ENCODE measurements at places on chromosomes 3 and 15.

DNA sequence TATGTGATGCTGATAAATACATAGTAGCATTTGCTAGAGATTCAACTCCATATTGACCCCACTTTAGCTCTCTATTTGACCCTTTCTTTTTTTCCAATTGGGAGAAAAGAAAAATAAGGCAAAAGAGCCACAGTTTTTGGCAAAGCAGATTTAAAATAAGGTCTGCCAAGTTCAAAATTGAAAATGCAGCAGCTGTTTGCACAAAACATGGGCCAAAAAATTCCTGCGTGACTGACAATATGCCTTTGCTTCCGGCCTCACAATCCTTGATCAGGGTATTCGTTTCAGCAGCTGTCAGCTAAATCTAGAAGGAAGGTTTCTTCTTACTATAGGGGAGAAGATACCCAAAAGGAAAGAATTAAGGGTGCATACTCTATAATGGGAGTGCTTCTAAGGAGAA lies 563.5 kb upstream of the CCDC54 start:
- no peak for DNase-seq

DNA sequence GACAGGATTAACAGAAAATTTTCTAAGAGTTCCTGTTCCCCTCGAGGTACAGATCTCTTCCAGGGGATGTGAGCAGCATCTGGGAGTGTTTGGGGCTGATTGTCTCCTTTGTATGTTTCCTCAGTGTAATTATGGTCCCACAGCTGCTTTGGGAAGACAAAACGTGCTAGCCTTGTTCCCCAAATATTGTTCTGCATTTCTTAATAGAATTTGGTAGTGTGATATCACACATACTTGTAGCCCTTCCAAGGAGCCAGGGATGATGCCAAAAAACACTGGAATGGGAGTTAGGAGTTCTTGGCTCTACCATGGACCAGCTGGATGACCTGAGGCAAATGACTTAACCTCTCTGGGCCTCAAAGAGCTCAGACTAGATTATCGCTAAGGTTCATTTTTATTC lies 19.0 kb upstream of the AGBL1 start:
- no peak for DNase-seq

DNA sequence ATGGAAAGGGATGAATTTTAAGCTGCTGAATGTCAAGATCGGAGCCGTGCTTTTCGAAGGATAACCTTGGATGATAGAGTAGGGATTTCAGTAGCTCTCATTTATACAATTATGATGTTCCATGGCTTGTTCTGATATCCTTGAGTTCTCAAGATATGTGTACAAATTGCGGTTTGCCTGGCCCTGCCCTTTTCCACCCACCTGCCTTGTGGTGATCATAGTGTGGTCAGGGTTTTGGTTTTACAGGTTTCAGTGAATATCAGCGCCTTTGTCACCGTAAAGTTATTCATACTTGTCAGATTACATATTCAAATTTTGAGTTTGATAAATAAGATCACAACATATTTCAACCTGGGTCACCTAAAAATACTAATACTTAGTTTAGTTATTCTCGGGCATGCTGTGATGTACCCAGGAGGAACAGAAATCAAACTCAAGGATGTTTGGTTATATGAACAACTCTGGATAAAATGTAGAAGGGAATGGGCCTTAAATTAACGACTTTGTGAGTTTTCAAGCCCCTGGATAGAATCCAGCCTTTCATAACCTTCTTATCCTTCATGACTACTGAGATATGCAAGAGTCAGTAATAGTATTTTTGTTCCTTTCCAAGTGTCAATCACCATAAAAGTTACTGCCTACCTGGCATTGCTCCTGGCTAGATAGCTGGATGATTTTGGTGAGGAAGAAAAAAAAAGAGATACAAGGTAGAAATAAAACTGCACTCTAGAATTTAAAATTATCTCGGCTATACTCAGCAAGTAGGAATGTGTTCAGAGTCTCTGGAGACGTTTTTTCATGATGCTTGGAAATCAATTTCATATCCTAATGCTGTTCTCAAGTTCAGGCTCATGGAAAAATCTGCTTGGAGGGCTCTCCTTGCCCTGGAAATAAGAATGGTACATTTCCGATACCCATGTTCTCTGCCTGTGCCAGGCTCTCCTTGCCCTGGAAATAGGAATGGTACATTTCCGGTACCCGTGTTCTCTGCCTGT lies 209.2 kb upstream of the TPRG1 start:
- no peak for DNase-seq

GRCh38 chr3:56700151-56700550 lies 17.1 kb upstream of the TASOR start:
- no peak for DNase-seq

GRCh38 chr3:52570076-52570475 lies 33.7 kb downstream of the UQCC5 start:
- no peak for DNase-seq

GRCh38 chr15:77032647-77033416 lies 37.9 kb downstream of the PSTPIP1 start:
- DNase-seq = no peak

- no peak for DNase-seq
Measured at GRCh38 chr15:63809452-63809851, 24.3 kb downstream of the HERC1 start.

DNA sequence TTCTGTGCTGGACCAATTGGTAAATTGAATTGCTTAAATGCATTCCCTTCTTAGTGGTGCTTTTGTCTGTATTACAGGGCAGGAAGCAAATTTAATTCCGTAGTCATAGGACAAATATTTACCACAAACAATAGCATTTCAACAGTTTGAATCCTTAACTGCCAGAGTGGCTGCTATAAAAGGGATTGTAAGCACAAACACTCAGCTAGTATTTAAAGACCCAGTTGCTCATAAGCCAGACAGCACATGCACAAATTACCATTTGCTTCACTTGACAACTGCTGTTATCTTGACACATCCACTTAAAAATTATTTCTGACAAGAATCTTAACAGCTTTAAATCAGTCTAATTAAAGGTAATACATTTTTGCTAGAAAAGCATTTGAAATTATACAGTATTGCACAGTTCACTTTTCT lies 490.2 kb upstream of the ADAMTS9 start:
- DNase-seq = no peak

DNA sequence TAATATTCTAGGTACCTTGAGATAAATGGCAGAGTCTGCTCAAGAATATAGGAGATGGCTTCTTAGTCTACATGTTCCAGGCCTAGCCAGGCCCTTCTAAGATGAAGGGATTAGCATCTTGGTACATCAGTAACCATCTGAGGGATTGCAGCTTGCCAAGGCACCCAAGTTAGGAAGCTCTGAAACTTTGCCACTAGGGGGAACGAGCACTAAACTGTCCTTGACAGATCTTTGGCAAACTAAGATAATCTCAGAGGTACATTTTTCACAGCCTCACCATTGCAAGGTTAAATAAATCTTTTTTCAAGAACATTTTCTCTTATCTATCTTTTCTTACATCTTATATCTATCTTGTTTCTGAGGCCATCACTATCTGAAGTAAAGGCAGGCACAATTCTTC lies 351.2 kb downstream of the RAP2B start:
- DNase-seq = no peak

GRCh38 chr15:96336108-96336595 lies 5.7 kb downstream of the NR2F2 start:
- DNase-seq = no peak

- no peak for DNase-seq
Measured at GRCh38 chr3:156614642-156615511, 59.5 kb upstream of the TIPARP start.
